ENCODE measurements at places on chromosomes 4 and X.
A peak's percentile ranks its signal among the peaks of the same experiment; 100 is the strongest.

- DNase-seq = no peak
Measured at GRCh38 chr4:137541876-137542646, 9.8 kb upstream of the PCDH18 start.

DNA sequence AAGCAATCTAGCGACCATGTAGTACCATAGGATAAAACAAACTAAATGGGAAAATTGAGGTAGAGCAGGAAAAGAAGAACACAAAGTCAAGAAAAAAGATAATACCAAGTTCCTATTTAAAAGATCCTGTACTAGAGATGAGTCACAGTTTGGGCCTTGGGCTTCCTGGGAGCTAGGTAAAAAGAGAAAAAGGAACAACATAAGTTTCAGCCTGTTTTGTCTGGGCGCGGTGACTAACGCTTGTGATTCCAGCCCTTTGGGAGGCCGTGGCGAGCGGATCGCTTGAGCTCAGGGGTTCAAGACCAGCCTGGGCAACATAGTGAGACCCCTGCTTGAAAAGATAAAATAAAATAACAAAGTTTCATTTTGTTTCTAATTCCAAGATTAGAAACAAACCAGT, 14.0 kb upstream of the TMEM156 start:
- DNase-seq = no peak

GRCh38 chr4:153488006-153488891, 22.1 kb downstream of the TMEM131L start:
- DNase-seq = peak; percentile 78

DNA sequence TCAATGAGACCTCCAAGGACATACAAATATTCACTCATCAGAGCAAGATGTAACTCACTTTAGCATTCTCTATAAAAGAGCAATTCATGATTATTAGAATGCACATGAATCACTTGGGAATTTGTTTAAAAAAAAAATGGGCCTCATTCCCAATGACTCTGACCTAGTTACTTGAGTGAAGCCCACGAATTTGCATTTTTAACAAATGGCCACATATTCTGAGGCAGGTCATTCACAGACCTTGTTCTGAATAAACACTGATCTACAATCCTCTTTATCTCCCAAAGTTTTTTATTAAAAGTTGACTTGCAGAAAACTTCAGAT, 255.1 kb upstream of the VEGFC start:
- DNase-seq = no peak

DNA sequence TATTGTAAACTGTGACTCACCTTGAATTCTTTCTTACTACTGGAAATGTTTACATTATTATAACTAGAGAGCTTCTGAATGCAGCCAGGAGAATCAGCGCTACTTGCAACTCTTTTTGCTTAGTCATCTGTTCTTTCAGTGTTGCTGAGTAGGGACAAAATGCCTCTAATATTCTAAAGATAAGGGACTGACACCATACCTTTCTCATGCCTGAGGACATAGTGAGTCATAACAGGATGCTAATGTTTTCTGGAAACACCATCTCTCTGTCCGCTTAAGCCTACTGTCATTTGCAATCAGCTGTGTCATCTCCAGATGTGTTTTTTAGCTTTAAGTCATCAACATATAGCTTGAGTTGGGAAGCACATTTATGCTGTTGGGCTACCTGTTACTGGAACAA, 108.3 kb downstream of the QRFPR start:
- no peak for DNase-seq

- no peak for DNase-seq
Measured at GRCh38 chr4:175813204-175813603, 1.1 kb upstream of the GPM6A start.

- DNase-seq = peak; percentile 6
Measured at GRCh38 chr4:8849266-8850073, 22.2 kb downstream of the HMX1 start.

DNA sequence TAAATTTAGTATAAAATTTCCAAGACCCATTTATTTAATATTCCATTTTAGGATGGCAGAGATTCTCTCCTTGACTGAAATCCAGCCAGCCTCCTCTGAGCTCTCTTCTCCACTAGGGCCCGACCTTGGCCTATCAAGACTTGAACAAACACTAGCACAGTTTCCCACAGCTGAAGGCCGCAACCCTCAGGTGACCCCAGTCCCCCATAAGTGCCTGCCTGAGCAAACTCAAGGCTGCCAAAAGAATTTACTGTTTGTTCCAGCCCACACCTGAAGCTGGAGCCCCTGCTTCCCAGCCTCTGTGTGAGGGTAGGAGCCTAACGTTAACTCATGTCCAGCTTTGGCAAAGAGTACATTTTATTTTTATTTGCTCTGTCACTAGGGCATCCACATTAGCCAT, 629.0 kb upstream of the ZFP42 start:
- no peak for DNase-seq

All from activated naive CD4-positive, alpha-beta T cell treated with anti-CD3 and anti-CD28 coated beads, Interleukin-2, amount 50 U/mL, for 16 hours (primary cell).